BJ (cell line): ENCODE measurements at places on chromosomes 1 and 21. TPM values are rescaled to one million over a fixed set of nuclear protein-coding genes. Genes with fewer than 3 reads are reported as not detected.

DNA sequence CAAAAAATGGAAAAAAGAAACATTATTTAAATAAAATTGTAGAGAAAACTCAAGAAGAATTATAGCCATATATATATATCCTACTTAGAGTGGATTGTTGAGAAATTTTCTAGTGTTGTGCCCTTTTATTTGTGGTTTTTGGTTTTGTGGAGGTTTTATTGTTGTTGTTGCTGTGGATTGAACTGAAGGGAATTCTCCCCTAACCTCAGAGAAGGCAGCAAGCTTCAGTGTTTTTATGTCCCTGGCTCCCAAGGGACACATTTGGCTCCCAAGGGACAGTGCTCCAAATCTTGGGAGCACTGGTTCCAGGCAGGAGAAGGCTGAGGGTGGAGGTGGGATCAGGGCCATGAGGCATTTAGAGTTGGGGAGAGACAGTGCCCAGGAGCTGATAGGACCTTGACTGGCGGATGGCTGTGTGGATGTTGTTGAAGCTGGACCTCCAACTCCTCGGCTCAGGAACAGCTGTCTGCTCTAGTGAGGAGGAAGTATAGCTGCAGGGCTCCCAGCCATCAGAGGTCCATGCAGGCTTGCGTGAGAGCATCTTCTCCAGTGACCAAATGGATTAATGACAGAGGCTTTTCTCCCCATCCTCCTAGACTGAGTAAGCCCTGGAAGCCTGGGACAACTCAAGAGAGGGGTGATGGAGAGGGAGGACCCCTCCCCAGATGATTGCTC is 100.5 kb downstream of the TEX35 start:
- DNase-seq, result no peak

DNA sequence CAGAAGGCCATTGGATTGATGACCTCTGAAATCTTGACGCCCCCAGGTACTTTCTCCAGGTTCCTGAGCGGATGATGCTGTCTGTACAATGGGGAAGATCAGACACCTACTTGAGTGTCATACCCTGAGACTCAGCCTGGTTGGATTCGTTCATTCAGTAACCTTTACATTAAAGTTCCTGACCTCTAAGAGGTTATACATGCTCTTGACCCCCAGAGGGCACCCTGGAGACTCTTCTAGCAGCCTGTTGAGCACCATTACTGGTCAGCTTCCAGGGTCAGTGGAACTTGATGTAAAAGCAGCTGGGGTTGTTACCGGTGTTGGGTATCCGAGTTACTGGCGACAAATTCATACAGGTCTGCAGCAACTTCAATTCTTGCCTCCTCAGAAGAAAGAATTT is 114.3 kb upstream of the ZNF678 start:
- no peak for DNase-seq

The FUBP1 gene
- polyA plus RNA-seq, result 79.0 and 96.2 TPM in 2 replicates

DNA sequence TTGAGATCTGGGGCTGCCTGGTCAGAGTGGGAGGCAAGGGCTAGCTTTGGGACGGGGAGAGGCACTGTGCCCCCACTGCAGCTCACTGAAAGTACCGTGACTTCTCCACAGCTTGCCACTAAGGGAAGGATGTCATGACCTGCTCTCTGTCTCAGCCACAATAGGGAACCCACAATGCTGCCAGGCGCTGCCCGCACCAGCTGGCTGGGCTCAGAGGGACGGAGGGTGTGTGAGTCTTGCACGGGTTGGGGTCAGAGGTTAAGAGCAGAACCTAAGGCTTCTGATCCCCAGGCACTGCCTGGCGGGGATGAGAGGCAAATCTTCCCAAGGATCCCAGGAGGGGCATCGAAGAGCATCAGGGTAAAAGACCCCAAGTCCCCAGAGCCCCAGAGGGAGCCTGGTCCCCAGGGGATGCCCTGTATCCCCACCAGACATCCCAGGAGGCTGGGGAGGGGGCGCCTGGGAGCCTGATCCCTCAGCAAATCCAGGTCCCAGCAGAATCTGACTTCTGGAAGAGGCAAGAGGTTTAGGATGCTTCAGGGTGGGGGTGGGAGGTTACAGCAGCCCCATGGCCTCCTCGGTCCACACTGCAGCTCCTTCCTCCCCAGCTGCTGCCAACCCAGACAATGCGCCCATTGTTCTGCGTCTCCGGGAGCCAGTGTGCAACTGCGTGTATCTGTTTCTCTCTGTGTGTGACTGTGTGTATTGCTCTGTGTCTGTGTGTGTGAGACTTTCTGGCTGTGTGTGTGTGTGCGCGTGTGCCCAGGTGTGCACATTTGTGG is 2.0 kb upstream of the MARCKSL1 start:
- no peak for DNase-seq

- peak; percentile 57 for DNase-seq
These were observed 14.8 kb downstream of the IL6R start for GRCh38 chr1:154419620-154420571.
